ENCODE measurements at places on chromosomes 5 and 9. TPM values are rescaled to one million over a fixed set of nuclear protein-coding genes. Genes with fewer than 3 reads are reported as not detected.

The PCDHB12 gene
- total RNA-seq, result not detected

The TRIM36 gene
- 1.8 TPM for total RNA-seq

The SWI5 gene
- 43.7 TPM for total RNA-seq

The UAP1L1 gene
- total RNA-seq, result 10.9 TPM

The NAIP gene
- 0.39 TPM for total RNA-seq

The GPR151 gene
- total RNA-seq, result not detected

The PRSS3 gene
- total RNA-seq, result 9.9 TPM

The EGFL7 gene
- 54.3 TPM for total RNA-seq

Data from A549 treated with Hydrocortisone at 1 μM for 4 hours (cell line).